Lower leg skin (tissue), 4 donors: ENCODE measurements at places on chromosomes 3 and 15. TPM values are rescaled to one million over a fixed set of nuclear protein-coding genes. Genes with fewer than 3 reads are reported as not detected.

The PDE8A gene
- 18.1 TPM for total RNA-seq

The MYZAP gene
- 19.4 TPM for total RNA-seq

The C3orf80 gene
- 0.65 TPM for total RNA-seq

The GOLGA6C gene
- total RNA-seq: not detected

The RHOA gene
- 266 TPM for total RNA-seq

The IDH3A gene
- 51.0 TPM for total RNA-seq

The ZNF619 gene
- 4.0 TPM for total RNA-seq

The LINGO1 gene
- 0.42 TPM for total RNA-seq
